ENCODE measurements at places on chromosomes 16 and 17.
A peak's percentile ranks its signal among the peaks of the same experiment; 100 is the strongest.

DNA sequence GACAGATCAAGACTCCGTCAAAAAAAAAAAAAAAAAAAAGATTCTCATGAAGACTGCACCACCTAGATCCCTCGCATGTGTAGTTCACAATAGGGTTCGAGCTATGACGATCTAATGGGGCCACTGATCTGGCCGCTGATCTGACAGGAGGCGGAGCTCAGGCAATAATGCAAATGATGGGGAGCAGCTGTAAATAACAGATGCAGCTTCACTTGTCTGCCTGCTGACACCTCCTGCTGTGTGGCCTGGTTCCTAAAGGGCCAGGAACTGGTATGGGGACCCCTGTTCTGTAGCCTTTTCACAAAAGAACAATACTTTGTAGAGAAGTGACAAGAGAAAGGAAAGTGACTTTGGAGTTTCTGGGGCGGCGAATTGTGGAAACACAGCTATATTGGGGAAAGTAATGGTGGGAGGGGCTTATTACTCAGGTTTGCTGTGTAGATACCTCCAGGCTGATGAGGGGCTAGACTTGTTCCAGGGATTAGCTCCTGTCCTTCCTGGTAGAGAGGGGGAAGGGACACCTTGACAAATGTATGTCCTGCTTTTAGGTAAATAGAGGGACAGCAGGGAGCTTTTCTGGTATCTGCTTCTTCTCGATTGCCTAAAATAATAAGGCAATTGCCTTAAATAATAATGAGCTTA lies 57.1 kb downstream of the HAPSTR1 start:
- DNase-seq: no peak

- DNase-seq: peak; percentile 43
Observed at GRCh38 chr16:15427648-15428239, 6.6 kb upstream of the BMERB1 start.

DNA sequence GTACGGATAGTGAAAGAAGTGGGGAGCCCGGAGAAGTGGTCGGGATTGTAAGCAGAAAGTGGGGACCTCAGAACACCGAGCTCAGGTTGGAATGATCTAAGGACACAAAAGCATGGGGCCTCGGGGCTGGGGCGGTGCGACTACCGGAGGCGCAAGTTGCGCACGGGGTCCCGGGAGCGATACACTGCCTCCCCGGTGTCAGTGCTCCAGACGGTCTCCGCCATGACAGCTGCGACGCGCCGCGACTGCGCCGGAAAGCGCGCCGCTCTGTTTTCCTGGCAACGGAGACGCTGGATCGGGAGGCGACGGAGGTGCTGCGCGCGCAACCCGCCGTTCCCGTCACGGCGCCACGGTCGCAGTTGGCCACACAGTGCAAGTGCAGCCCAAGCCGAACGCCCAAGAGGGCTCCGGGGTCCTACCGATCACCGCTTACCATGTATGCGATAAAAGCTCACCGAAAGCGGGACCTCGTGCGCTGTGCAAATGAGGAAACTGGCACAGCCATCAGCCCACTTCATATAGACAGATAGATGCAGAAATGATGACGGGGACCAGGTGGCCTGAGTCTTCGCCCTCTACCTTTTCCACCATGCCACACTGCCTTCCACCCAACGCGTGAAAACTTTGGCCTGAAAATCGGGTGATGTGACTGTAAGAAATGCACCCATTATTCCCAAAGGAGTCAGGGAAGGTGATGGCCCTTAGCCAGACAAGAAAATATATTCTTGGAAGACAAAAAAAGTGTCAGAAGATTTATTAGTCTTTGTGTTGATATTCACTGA lies at the start of gene MKS1:
Gene MKS1, minus strand, starts transcription at position 249 of the 782 bp plus-strand sequence. Its CDS starts 25 bp downstream, at position 224.
- DNase-seq: peak; percentile 97

DNA sequence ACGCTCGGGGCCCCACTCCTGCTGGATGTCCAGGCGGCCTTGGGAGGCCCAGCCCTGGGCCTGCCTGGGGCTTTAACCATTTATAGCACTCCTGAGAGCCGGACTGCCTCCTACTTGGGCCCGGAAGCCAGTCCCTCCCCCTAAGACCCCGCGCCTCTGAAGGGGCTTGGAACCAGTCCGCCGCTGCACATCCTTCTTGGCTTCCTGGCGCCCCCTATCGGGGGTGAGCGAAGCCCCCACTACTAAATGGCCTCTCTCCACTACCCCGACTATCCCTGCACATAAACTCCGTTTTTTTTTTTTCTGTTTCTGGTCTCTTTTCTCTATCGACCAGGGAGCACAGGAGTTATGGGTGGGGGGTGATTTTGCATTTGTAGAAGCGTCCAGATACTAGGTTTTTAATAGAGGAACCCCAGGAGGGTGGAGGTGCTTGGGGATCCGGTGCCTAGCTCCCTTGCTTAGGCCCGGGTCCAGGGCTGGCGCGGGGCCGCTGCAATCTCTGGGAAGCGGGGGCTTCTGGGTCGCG lies 633 bp upstream of the NOL3 start:
- DNase-seq: peak; percentile 65

DNA sequence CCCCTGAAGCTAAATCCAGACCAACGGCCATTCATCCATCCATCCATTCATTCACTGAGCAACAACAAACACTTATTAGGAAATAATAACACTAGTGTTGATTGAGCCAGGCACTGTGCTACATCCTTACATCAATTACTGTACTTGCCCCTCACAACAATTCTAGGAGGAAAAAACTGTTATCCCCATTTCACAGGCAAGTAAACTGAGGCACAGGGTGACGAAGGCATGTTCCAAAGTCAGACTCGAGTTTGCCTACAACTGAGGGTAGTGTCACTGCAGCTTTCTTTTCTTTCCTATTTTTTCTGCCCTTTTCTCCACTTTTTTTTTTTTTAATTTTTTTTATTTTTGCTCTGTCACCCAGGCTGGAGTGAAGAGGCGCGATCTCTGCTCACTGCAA lies 11.2 kb upstream of the MYLK3 start:
- DNase-seq: no peak

DNA sequence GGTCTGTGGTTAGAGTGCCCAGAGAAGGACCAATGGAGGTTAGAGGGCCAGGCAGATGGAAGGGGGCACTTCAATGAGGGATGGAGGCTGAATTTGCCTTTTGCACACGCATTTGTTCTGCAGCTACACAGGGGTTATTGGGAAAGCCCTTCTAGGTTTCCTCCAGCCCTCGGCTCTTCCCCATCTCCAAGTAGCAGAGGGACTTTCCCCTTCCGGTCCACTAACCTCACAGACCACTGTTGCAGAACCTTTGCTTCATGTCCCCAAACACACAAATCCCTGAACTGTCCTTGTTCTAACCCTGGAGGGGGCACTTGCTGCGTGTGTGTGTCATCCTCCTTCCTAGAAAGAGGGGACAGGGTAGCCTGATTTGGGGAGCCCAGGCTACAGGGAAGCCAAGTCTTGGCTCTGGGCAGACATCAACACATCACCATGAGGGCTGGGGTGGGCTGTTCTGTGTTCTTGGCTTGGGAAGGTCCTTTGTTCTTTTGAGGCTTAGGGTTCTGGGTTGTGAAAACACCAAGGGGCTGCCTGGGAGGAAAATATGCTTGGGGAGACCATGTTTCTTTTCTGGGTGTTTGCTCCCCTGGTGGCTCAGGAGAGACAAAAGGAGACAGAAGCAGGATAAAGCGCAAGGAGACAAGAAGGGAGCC lies 7.3 kb upstream of the NR1D1 start:
- peak; percentile 68 for DNase-seq

GRCh38 chr17:28983286-28984230 lies 22.3 kb downstream of the SEZ6 start:
- DNase-seq: no peak

DNA sequence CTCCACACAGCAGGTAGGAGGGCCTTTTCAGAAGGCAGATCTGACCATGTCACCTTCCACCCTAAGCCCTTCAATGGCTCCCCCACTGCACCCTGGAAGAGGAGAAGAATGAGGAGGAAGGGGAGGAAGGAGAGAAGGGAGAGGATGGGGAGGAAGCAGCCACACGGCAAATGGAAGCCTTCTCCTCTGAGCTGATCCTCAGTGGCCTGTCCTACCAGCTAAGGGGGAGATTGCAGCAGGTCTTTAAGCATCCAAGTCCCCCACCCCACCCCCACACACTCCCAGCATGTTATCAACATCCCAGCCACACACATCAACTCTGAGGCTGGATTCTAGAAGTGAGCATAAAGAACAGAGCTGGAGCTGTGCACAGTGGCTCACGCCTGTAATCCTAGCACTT lies 46.2 kb upstream of the RBFOX3 start:
- DNase-seq: no peak

- DNase-seq: no peak
Observed at GRCh38 chr17:78375401-78376151, 2.9 kb upstream of the PGS1 start.

GRCh38 chr16:253833-254232 lies 19.2 kb downstream of the FAM234A start:
- no peak for DNase-seq

GRCh38 chr16:1731073-1731472 lies 25.1 kb downstream of the MAPK8IP3 start:
- no peak for DNase-seq

GRCh38 chr16:20905576-20905975 lies 5.0 kb downstream of the LYRM1 start:
- no peak for DNase-seq

GRCh38 chr17:12721581-12721980 lies 55.9 kb downstream of the MYOCD start:
- DNase-seq: no peak

DNA sequence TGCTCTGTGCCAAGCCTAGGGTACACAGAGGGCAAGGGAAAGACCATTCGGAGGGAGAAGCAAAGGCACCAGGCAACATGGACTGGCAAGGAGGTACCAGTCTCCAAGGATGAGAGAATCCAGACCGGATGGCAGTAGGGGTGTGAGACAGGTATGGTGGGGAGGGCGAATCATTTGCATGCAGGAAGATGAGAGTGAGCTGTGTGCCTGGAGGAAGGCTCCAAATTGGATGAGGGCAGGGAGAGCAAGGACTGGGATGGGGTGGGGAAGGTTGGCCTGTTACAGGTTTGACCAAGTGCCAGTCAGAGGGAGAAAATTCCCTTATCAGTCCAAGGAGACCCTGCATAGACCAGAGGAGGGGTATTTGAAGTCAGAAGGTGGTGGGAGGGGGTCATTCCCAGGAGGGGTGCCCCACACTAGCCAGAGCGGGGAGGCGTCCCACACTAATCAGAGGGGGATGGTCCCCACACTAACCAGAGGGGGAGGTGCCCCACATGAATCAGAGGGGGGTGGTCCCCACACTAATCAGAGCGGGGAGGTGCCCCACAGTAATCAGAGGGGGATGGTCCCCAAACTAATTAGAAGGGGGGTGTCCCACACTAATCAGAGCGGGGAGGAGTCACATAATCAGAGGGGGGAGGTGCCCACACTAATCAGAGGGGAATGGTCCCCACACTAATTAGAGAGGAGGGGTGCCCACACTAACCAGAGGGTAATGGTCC lies 737 bp downstream of the CANT1 start:
- DNase-seq: no peak

- DNase-seq: no peak
Observed at GRCh38 chr16:9840761-9841665, 341.2 kb downstream of the GRIN2A start.

DNA sequence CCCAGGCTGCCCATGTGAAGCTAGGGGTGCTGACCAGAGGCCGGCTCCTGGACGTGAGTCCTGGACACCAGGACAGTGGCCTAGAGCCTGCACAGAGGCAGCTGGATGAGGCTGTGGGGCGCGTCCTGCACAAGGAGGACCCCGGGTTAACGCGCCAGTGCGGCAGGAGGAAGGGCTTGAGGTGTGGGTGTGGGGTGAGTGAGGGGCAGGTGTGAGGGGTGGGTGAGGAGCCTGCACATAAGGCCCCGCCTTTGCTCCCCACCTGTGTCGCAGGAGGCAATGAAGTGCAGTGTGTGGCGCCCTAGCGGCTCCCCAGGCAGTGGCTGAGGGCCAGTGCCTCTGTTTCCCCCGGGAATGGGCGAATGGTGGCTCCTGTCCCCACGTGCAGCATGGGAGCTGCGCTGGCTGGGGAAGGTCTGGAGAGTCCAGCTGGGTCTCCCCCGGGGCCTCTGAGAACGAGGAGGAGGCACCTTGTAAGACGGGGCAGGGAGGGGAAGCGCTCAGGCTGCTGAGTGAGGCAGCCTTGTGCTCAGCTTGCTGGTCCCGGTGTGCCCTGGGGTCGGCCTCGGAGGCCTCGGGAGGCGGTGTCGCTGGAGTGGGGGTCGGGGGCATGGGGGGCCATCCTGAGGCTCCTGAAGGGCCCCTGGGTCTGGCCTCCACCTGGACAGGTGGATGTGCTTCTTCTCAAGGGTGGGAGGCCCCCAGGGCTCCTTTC lies 3.2 kb downstream of the CD7 start:
- no peak for DNase-seq

- no peak for DNase-seq
Observed at GRCh38 chr16:21611198-21611555, 11.8 kb downstream of the METTL9 start.

DNA sequence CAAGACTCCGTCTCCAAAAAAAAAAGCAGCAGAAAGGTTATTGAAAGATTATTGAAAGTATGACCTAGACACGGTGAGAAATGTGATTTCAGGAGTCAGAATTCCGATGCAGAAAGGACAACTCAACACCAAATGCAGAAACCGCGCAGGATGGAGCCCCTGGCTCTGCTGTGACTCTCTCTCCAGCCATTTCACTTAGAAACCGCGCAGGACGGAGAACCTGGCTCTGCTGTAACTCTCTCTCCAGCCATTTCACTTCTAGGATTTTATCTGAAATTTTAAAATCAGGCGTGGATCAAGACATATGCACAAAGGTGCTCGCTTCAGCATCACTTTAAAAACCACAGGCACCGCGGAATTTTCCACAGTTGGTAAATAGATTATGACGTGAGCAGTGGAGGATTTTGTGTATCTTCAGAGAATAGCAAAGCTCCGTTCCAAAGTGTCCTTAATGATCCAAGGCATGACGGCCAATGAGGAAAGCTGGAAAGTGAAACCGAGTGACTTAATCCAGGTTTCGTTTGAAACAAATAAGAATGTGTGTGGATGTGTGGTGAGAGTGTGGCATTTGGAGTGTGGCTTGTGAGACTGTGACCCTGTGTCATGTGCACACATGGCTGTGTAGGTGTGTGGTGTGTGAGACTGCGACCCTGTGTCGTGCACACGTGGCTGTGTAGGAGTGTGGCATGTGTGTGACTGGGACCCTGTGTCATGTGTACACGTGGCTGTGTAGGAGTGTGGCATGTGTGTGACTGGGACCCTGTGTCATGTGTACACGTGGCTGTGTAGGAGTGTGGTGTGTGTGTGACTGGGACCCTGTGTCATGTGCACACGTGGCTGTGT lies 9.5 kb downstream of the UTS2R start:
- no peak for DNase-seq

- DNase-seq: no peak
Observed at GRCh38 chr16:88798772-88799455, 4.7 kb upstream of the CDT1 start.
